ENCODE measurements at places on chromosomes 16 and 17.

- DNase-seq: no peak
These were observed 2.7 kb downstream of the GDPD3 start for GRCh38 chr16:30110661-30111060.

- no peak for DNase-seq
These were observed 10.5 kb upstream of the MMP2 start for GRCh38 chr16:55468352-55468990.

GRCh38 chr16:886084-886543, 84.7 kb downstream of the LMF1 start:
- DNase-seq: no peak

- DNase-seq: no peak
These were observed 19.7 kb upstream of the SLC4A1 start for GRCh38 chr17:44287651-44288050.

- DNase-seq: no peak
These were observed 40.1 kb downstream of the MYO18A start for GRCh38 chr17:29140051-29140621.

DNA sequence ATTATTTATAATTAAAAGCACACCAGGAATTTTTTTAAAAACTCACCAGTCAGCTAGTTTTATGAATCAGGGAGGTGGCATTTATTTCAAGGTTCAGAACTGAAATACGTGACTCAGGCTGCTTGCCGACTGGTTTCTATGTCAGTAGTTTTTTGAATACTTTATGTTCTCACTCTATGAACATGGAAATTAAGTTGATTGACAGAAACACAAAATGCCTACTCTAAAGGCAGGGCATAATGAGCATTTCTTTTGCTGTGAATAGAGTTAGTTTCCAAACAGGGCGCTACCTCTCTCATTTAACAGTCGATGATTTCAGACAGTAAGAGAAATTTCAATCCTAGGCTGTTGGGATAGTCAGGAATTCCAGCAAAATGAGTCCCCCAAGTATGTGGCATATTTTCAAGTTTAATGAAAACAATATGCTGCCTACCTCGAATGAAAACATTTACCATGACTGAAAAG, 6.7 kb downstream of the HS3ST3B1 start:
- DNase-seq: no peak

- peak; percentile 48 for DNase-seq
These were observed 189.9 kb downstream of the FTO start for GRCh38 chr16:53893731-53894435.

DNA sequence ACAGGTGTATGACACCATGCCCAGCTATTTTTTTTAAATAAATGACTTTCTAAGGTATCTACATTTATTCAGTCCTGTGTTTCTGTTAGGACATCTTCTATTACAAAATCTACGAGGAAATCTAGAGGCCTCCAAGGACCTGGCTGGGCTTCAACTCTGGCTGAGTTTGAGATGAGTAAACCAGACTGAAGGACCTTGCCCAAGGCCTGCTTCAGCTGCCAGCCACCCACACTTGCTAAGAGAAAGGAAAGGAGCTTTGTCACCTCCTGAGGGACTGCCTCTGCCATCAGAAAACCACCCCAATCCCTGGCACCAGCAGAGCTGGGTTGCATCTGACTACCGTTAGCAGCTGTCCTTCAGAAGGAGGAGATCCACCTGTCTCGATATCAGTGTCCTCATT, 1.3 kb upstream of the MYO1D start:
- DNase-seq: no peak

- peak; percentile 55 for DNase-seq
These were observed 1.1 kb upstream of the ADCY7 start for GRCh38 chr16:50265260-50265659.

- no peak for DNase-seq
These were observed 11.4 kb downstream of the SCGB1C2 start for GRCh38 chr17:148757-149156.

DNA sequence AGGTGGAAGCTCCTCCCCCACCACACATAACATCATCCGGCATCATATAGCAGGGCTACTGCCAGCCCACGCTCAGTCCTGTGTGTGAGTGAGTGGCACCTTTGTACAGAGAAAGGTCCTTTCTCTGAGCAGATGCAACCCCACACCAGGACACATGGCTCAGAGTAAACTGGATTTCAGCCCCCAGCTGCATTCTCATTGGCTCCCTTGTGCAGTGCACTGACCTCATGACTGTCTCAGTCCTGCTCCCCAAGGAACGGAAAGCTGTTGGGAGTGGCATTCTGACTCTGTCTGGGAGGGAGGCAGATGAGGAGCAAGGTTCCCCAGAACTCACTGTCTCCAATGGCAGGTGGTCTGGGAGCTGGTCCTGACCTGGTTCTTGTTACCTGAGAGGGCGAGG, 244.1 kb downstream of the PHKB start:
- DNase-seq: no peak

GRCh38 chr16:27235055-27235937, 32.0 kb downstream of the KDM8 start:
- DNase-seq: peak; percentile 71

- peak; percentile 45 for DNase-seq
These were observed 7.9 kb downstream of the ESRP2 start for GRCh38 chr16:68227850-68228553.

DNA sequence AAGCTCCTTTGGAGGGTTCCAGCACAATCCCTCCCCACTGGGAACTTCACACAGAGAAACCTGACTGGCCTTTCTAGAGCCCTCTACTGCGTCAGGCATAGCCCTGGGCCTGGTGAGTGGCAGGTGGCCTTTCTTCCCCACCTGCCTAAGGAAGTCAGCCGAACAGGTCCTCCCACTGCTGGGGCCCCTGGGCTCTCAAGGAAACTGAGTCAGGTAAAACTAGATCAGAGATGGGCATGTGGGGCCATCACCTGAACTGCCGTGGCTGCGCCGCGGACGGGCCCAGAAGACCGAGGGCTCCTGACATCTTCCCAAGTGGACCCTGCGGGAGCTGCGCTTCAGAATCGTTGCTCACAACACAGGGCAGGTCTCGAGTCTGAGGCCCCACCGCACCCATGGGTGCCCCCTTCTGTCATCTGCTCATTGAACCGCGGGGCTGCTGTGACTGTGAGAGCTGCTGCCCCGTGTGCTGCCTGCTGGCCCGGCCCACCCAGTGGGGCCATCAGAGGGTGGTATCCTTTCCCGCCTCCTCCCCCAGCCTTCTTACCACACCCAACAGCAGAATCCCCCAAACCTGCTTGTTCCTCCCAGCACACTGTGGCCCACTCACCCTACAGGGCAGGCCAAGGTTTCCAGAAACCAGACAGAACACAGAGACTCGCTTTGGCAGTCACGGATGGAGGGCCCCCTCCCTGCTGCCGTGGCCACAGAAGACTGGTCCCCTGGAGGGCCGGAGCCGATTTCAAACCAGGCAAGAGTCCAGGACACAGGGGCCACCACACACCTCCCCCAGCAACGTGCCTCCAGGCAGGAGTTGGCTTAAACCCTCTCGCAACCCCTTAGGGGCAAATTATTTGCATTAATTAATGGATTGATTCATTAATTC, 81.1 kb downstream of the TBC1D16 start:
- DNase-seq: no peak

DNA sequence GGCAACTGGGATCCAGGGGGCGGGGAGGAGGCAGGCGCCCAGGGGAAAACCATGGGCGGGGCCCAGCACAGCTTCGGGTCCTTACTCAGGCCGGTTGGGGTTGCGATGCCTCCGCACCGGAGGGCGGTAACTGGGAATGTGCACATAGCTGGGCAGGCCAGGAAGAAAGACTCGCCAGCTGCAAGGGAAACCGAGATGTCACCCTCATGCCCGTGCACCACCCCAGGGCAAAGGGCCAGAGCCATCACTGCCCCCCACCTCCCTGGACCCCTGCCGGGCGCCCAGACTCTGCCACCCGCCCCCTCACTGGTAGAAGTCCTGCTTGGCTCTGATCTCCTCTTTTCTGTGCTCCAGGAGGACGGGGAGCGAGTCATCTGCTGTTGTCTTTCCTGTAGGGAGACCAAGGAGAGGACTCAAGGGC, 6.7 kb downstream of the ALOX12B start:
- DNase-seq: no peak

- DNase-seq: no peak
These were observed 2.1 kb downstream of the HES7 start for GRCh38 chr17:8121681-8122421.

- DNase-seq: no peak
These were observed at the start of gene CD300LD for GRCh38 chr17:74592087-74592990. Gene CD300LD (minus strand): TSS chr17:74592283. CDS start chr17:74592202, 81 bp downstream.

GRCh38 chr17:71699907-71700306, 420.9 kb upstream of the SOX9 start:
- no peak for DNase-seq

GRCh38 chr17:76296186-76296585, 11.9 kb downstream of the QRICH2 start:
- no peak for DNase-seq

DNA sequence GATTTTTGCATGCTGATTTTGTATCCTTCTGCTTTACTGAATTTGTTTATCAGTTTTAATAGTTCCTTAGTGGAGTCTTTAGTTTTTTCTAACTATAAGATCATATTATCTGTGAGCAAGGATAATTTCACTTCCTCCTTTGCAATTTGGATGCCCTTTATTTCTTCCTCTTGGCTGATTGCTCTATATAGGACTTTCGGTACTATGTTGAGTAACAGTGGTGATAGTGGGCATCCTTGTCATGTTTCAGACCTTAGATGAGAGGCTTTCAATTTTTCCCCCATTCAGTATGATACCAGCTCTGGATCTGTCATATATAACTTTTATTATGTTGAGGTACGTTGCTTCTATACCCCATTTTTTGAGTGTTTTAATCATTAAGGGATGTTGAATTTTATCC, 224.5 kb upstream of the CNTNAP4 start:
- no peak for DNase-seq

GRCh38 chr16:56121156-56121500, 70.2 kb upstream of the GNAO1 start:
- DNase-seq: no peak

DNA sequence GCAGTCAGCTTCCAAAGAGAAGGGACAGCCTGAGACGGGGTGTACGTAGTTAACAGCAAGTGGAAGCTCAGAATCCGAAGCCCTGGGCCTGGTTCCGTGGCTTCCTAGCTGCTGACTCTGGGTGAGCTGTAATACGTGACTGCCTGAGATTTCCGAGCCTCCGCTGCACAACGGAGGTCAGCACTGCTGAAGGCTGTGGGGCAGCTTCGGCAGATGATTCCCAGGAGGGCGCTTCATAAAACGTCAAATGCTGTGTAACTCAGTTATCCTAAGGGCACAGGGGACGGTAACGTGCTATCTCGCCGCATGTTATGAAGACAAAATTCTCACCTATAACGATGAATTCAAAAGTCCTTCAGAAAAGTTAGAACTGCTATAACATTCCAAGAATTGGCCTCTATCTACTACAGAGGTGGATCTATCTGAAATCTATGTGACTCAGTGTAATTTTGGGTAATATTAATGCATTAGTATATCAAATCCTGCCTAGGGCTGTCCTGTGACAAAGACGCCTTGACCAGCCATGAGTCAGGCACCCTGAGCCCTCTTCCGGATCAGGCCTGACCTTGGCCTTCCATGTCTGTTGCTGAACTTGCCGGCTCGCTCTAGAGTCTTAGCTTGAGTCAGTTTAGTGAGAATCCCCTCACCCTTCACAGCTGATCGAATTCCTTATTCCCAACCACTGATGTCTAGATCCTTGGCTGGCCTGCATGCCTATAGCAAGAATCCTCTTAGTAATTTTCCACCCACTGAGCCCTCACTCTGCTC, 43.5 kb downstream of the MARF1 start:
- no peak for DNase-seq

DNA sequence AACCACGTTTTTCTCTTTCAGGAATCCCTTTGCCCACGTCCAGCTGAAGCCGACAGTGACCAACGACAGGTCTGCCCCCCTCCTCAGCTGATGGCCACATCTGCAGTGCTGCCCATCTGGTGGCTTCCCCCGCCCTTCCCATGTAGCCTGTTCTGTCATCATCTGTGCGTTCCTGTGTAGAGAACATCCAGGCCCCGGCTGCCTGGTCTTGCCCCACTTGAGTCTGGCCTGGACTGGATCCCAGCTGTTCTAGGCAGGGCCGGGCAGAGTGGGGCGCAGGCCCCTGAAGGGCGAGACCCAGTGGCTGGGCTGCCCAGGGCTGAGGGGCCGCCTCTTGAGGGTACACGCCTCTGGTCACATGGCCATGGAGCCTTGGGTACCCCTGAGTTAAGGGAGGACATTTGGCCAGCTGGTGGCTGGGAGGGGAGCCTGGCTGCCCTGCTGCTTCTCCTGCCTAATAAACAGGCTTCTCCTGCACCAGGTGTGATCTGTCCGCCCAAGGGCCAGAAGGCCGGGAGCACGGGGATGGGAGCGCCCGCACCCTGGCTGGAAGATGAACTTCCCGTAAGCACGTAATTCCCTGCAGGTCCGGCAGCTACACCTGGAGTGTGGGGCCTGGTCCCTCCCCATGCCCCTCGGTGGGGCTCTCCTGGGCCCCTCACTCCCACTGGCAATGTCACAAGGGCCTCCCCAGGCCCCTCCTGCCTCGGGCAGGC, 49.4 kb upstream of the PVALEF start:
- no peak for DNase-seq

DNA sequence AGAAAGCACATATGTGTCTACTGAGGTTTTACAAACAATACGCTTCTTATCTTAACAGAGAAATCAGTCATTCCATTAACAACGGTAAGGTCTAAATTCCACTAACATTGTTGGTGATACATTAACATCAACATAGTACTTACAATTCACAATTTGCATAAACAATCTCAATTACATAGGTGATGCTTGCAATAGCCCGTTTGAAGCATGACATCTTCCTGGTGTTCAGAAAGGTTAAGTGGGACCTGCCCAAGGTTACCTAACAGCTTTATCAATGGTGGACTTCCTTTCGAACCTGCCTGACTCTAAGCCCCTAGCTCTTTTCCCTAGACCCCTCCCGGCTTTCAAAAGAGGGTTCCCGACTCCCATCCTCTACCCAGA, 699 bp downstream of the FAM222B start:
- no peak for DNase-seq

DNA sequence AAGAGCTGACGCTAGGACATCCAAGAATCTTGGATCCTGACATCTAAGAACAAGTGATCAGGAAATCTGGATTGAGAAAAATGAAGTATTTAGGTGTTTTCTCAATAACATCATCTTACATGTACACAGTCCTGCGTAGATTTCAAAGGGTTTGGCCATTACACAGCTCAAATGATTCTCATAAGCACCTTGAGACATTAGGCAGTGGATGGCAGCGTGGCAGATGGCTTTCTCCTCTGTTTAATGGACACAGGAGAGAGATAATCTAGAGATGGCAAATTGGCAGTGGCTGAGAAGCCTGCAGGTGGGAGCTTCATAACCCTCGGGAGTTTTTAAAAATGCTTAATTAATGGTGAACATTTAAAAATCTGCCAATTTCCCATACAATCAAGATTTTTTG, 137.5 kb downstream of the ZFHX3 start:
- no peak for DNase-seq
